ENCODE measurements at places on chromosomes 2 and 18.

DNA sequence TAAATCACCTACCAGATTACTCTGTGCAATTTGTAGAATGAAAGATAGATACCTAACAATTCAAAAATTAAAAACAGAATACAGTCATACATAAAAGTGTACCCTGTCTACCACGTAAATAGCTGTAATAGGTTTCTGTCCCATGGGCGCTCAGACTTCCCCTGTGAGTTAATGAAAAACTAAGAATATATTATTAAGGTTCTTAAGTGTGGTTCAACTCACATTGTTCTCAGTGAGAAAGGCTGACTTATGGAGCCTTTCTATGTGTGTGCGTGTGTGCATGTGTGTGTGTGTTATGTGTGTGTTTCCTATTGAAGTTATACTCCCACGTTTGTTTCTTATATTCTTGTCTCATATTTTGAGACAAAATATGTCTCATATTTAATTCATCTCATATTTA, 114.6 kb upstream of the CD302 start:
- DNase-seq = no peak

DNA sequence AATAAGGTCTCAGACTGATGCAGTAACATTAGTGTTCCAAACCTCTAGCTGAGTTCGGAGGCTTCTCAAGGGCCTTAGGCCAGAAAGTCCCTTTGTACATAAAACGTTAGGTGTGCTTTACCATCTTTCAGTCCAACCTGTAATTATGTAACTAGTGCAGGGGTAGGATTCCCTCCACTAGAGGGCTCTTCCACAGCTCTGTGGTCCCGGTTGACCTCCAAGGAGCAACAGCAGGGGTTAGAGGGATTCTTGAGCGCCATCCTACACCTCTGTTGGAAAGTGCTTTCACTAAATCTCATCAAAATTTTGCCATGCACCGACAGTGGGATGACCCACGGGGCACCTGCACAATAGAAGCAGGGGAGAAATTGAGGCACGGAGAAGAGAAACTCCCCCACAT, 155.8 kb upstream of the LRP1B start:
- DNase-seq = no peak

DNA sequence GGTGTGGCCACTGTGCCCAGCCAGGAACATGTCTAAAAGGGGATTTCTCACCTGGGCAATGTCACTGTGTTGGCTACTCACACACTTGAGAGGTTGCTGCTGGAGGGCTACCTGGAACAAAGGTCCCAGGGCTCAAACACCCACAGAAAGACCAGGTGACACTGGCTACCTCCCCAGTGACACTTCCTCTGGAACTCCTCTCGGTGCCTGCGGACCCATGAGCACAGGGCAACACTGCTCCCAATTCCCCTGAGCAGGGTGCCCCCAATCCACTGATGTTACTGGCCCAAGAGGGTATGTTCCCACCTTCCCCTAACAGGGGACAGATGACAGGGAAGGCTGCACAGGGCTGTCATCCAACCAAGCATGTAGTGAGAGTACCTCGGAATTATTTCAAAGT, 5.8 kb downstream of the NPPC start:
- DNase-seq = no peak

GRCh38 chr2:3207091-3207491, 170.5 kb downstream of the EIPR1 start:
- DNase-seq = no peak

GRCh38 chr2:31354837-31355236, 59.7 kb downstream of the XDH start:
- DNase-seq = peak; percentile 5

- no peak for DNase-seq
Measured at GRCh38 chr2:100119235-100119634, 23.2 kb downstream of the AFF3 start.

DNA sequence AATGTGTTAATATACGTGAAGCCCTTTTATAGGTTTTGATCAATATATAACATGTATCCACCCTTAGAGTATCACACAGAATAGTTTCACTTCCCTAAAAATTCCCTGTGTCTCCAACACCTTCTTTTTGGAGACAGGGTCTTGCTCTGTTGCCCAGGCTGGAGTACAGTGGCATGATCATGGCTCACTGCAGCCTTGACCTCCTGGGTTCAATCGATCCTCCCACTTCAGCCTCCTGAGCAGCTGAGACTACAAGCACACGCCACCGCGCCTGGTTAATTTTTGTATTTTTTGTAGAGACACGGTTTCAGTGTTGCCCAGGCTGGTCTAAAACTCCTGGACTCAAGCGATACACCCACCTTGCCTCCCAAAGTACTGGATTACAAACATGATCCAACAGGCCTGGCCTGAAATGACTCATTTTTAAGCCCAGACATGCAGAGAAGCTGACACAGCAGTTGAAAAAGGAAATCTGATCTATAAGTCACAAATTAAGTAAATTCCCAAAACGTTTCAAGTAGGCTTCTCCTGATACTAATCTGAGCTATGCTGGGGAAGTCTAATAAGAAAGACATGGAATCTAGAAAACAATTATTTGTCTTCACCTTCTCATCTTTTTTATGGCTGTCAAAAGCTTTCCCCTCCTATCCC, 2.9 kb downstream of the DUSP11 start:
- no peak for DNase-seq

- no peak for DNase-seq
Measured at GRCh38 chr2:135074216-135074615, 22.1 kb downstream of the RAB3GAP1 start.

DNA sequence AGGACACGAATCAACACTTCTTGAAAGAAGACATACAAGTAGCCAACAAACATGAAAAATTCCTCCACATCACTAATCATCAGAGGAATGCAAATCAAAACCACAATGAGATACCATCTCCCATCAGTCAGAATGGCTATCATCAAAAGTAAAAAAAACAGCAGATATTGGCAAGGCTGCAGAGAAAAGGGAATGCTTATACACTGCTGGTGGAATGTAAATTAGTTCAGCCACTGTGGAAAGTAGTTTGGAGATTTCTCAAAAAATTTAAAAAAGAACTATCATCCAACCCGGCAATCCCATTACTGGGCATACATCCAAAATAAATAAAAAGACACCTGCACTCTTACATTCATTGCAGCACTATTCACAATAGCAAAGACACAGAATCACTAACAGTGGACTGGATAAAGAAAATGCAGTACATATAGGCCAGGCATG, 78.7 kb downstream of the GRB14 start:
- no peak for DNase-seq

DNA sequence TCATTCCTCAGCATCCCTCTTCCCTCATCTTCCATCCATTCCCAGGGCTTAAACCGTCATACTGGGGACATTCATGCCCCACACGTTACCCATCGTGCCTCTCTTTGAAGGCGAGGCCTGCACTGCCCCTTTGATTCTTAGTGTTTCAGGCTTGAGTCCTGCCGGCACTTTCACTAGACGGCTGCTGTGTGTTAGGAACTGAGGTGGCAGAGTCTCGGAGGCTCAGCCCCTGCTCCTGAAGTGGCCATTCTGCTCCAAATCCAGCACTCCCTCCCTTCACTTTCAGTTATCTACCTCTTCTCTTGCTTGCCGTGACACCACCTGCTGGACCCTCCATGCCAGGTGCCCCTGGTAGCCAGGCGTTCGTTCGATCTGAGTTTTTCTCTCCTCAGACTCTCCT, 43.0 kb downstream of the GRHL1 start:
- DNase-seq = no peak

- peak; percentile 88 for DNase-seq
Measured at GRCh38 chr2:70029814-70030409, 57.4 kb upstream of the PCBP1 start.

DNA sequence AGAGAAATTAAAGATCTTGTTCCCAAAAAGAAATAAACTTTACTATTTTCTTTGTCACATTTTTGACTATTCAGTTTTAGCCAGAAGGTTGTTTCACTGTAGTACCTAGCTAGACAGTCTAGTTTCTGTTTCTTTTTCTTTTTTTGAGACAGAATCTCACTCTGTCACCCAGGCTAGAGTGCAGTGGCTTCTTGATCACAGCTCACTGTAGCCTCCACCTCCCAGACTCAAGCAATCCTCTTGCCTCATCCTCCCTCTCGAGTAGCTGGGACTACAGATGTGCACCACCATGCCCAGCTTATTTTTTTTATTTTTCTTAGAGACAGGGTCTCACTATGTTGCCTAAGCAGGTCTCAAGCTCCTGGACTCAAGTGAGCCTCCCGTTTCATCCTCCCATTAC, 2.2 kb downstream of the RBM45 start:
- DNase-seq = no peak

GRCh38 chr2:12057436-12058166, 311.2 kb downstream of the LPIN1 start:
- peak; percentile 40 for DNase-seq

GRCh38 chr2:232521098-232521497, 910 bp downstream of the PRSS56 start:
- no peak for DNase-seq

DNA sequence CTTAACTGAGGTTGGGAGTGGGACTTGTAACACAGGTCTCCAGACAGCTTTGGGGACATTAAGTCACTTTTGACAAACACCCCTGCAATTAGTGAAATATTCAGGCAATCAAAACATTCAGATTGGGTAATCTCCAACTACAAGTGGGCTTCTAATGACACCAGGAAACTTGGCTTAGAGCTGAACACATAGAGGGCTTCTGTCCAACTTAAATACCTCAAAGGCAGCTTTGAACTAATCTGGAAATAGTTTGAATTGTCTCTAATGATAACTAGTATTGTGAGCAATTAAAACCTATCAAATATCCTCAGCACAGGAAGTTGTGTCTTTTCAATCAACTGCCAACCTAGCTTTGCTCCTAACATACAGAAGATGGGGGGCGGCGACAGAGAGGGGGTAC, 5.1 kb upstream of the ASPRV1 start:
- DNase-seq = no peak

All from inflammatory macrophage (primary cell).